ENCODE measurements at places on chromosomes 5 and 9.

- DNase-seq: no peak
Observed at GRCh38 chr5:55392669-55393068, 84.9 kb downstream of the MTREX start.

DNA sequence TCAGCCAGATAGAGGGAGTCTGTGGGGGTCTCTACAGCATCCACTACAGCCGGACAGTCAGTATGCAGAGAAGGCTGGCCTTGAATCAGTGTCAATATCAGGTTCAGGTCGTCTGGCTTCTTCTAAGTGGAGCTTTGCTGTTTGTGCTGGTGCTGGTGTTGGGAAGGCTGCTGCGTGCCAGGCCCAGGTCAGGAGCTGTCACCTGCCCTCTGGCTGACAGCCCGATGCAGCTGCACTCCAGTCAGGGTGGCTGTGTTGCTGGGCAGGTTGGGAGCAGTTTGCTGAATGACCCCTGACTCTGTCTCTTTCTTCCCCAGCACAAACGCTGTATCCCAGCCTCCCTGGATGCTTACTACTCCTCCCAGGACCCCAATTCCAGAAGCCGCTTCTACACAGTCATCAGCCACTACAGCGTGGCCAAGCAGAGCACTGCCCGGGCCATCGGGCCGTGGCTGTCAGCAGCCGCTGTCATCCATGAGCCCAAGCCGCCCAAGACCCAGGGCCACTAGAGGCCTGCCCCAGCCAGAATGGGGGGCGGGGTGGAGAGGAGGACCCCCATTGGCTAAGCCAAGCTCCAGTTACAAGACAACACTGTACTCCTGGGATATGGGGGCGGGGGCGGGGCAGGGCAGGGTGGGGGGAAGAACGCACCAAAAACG, 61.6 kb downstream of the NSG2 start:
- DNase-seq: no peak

DNA sequence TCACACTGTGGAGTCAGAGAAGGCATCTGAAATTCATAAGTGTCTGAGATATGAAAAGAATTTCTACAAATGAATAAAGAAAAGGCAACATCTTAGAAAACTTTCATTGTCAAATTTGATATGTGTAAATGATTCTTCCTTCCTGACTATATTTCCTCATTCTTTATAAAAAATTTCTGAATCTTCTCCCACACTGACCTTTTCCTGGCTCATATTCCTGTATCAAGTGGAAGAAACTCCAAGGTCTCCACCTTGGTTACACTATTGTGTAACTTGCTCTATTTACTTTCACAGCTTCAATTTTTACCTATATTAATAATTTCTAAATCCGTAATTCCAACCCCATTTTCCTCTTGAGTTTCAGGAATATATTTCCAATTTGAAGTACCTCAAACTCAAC, 93.5 kb upstream of the FBXL7 start:
- no peak for DNase-seq

DNA sequence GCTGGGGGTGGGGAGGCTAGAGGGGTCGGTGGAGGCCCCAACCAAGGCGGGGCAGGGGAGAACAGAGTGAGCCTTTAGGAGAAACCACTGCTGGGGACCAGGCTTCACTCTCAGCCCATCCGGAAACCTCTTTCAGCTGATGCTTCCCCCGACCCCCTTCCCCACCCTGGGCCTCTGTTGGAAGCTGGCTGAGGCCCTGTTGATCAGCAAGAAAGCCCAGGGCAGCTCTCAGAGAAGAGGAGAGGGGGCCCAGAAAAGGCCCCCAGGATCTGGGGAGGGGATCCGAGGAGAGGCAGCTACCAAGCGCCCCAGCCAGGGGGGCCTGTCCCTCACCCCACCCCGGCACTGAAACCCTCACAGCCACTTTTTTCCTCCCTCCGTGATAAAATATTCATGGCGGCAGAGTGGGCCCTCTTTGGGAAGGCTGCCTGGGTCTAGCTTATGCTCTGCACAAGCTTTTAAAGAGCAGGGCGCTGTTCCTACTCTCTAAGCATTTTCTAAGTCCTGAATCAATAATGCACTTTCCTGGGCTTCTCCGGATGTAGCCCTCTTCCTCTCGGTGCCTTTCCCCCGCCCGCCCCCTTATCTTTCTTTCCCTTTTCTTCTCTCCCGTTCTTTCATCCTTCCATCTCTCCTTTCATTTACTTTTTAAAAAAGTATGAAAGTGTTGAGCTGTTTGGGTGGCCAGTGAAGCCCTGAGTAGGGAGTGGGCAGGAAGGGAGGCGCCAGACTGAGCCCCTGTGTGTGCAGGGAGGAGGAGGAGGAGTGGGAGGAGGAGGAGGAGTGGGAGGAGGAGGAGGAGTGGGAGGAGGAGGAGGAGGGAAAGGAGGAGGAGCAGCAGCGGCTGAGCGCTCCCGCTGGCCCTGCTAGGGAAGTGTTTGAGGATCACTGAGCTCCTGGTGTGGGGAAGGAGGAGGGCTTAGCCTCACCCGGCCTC, 23.5 kb downstream of the NTNG2 start:
- DNase-seq: no peak

GRCh38 chr5:99331061-99331460, 402.3 kb upstream of the CHD1 start:
- DNase-seq: no peak

DNA sequence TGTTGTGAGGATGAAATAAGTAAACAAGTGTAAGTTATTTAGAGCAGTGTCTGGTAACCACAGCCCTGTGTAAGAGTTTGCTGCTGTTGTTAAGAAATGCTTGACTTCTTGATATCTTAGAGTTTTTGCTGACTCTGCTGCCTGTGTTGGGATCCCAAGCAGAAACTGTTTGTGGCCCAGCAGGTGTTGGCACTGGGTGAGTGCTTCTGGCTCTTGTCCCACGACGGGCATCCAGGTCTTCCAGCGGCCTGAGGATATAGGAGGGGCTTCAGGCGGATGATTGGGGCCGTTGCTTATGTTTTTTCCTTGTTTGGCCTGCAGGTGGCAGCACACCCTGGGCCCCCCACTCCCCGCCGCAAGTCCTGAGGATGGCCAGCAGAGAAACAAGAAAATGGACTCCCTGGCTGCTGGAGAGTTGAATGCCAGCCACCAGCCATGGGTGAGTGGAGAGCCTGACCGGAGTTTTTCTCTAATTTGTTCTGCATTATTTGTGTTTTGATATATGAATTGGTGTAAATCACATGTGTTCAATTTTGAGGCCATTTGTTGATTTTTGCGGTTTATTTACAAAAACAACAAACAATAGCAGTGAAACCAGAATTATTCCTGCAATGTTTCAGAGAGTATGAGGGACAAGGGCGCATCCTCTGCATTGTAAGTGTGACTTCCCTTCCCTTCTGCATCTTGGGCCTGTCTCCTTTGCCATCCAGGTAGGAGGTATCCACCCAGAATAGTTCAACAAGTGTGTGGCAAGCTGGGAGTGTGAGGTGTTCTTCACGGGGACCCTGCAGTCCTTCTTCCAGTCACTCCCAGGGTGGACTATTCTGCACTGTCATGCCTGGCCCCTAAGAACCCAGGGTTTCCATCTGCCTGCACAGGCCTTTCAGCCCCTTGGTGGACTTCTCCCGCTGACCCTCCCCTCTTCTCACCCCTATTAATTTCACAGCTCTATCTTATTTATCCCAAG, 50.3 kb downstream of the SLC22A5 start:
- DNase-seq: no peak

Measured in pulmonary artery endothelial cell (primary cell).